ENCODE measurements at places on chromosomes 7 and 10.

DNA sequence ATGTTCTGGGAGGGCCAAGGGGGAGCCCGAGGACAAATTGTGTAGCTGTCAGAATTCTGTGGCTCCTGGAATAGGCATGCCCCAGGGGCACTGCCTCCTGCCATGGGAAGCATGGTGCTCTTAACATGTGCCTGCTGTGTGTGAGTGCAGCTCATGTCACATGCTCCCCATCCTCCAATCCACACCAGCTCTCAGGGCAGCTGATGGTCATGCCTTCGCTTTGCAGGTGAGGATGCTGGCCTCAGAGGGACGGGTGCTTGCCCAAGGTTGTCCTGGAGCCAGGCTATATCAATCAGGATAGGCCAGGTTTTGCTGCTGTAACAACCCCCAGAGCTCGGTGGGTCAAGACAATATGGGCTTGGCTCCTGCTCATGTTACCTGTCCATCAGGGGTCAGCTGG, 303.4 kb downstream of the RPS24 start:
- DNase-seq: no peak

GRCh38 chr10:72689660-72690059, 2.3 kb upstream of the MCU start:
- DNase-seq: no peak

GRCh38 chr10:62017491-62017870, 116.0 kb downstream of the ARID5B start:
- DNase-seq: no peak

- no peak for DNase-seq
Observed at GRCh38 chr7:117338020-117338419, 15.2 kb upstream of the WNT2 start.

DNA sequence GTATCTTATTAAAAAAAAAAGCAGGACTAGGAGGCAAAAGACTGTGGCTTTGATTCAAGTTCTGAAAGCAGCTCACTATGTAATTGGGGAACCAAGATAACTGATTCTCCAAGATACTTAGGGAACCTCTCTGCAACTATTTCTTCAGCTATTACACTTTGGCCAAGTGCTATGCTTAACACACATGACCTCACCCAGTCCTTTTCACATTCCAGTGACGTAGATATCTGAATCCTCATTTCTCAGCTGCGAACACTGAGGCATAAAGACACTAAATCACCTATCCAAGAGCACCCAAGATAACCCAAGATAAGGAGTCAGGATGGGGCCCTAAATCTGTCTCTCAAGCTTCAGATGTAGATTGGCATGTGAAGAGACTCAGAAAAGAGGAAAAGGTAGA, 133.6 kb downstream of the GLI3 start:
- DNase-seq: no peak

DNA sequence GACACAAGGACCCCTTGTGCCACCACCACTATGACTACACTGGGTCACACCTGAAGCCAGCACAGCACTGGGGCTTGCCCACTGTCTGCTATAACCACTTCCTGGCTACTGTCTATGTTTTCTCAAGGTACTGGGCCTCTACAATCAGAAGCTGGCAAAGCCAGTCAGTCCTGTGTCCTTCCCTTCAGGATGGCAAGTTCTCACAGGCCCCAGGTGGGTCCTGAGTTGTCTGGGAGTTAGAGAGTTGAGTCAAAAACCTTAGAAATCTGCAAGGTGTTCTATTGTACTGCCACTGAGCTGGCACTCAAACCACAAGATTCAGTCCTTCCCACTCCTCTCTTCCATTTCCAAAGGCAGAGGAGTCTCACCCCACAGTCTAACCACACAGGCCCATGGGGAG, 705.5 kb downstream of the IPMK start:
- no peak for DNase-seq

DNA sequence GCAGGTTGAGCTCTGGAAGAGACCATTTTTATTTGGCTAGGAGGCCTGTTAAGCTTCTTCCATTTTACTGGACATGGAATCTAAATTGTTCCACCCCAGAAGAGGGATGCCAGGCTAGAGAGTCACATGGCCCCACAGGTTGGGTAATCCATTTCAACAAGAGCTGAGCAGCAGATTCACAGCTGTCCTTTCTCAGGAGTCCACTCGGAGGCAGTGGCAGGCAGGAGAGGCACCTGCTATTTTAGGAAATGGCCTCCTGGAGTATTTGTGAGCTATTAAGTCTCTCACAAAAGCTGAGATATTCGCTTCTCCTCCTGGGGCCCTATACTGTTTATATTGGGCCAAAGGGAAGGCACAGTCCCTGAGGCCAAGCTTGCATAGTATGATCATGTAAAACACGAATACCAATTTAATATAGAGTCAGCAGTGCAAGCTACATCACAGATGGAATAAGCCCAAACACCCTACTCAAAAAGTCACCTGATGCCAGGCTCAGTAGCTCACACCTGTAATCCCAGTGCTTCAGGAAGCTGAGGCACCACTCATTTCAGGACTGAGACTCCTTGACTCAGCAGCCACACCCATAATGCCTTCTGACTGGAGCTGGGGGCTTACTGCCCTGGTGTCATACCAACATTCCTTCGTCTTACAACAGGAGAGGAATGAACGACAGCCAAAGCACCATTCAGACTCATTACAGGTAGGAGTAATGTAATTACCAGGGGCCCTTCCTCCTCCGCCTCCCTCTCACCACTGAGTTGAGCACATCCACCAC, 124.1 kb downstream of the LMBR1 start:
- no peak for DNase-seq

- no peak for DNase-seq
Observed at GRCh38 chr10:88254091-88254490, 329.0 kb downstream of the RNLS start.

DNA sequence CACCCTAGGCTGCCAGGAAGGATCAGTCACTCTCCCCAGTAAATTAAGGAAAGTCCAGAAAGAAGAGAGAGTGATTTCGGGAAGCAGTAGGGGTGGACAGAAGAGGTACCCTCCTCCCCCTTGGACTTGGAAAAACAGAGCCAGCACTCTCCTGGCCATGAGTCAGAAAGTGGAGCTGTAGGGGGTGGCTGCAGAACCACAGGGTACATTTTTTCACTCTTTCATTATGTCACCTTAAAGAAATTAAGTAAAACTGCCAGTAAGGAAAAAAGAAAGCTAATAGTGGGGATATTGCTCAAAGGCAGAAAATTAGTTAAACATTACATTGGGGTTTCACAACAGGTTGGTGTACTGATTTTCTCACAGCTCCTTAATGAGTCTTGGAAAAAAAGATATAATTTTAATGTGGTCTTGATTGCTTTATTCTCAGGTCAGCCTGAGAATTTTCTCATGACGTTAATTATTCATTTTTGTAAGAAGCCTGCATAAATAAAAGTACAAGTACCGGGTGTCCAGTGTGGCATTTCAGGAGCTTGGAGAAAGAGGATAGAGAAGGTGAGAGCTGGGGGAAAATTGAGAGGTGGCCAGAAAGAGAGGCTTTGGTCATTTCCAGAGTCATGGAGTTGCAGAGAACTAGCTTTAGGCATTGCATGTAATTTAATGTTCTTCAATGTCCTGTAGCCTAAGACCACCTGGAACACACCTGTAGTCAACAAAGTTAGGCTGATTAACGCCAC, 23.2 kb upstream of the AOAH start:
- no peak for DNase-seq

DNA sequence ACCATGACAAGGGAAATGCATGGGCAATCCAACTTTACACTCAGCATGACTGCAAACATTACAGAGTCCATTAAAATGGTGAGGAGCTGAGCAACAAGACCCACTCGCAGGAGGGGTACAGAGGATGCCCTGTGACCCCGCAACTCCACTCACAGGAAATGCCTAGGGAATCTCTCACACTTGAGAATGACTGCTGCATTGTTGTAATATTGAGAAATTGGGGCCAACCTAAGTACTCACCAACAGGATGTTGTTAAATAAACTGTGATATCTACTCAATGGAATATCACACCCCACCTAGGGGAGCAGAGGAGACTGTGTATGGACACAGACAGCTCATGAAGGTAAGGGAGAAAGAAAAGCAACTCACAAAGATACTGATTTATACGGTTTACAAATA, 53.4 kb upstream of the CAMK2B start:
- DNase-seq: no peak

- no peak for DNase-seq
Observed at GRCh38 chr10:113319479-113319878, 233.4 kb upstream of the HABP2 start.

GRCh38 chr7:99001482-99002147, 123.3 kb downstream of the TRRAP start:
- no peak for DNase-seq

GRCh38 chr10:19616966-19617365, 199.3 kb upstream of the PLXDC2 start:
- no peak for DNase-seq

DNA sequence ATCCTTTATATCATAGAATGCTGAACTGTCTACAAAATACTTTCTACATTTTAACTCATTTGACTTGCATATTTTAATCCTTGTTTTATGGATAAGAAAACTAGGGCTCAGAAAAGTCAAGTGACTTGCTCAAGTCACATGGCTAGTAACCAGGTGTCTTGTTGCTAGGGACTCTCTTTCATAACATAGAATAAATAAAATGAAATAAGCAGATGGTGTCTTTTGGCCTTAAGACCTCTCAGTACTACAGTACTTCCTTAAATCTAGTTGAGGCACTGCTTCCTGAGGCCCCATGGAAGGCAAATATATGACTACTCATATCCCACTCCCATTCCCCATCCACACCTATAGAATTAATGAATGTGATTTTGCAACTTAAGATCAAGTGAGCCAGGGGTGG, 87.9 kb downstream of the CDK6 start:
- no peak for DNase-seq

DNA sequence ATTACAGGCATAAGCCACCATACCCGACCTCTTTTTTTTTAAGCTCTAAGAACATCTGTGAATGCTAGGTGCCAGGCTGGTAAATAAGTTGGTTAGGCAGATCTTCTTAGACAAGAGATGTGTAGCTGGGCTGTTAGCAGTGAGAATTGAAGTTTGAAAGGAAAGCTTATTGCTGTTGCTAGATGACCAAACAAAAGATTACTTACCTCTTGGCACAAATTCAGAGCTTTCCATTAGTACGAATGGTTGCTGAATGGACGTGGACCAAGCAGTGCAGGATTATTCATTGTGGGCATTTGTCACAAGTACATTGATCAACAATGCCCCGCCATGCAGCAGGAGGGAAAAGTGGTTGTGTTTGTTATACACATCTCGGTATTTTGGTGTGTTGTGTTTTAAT, 131.2 kb downstream of the GFRA1 start:
- no peak for DNase-seq

- DNase-seq: no peak
Observed at GRCh38 chr7:116805100-116805544, 57.3 kb upstream of the CAPZA2 start.

DNA sequence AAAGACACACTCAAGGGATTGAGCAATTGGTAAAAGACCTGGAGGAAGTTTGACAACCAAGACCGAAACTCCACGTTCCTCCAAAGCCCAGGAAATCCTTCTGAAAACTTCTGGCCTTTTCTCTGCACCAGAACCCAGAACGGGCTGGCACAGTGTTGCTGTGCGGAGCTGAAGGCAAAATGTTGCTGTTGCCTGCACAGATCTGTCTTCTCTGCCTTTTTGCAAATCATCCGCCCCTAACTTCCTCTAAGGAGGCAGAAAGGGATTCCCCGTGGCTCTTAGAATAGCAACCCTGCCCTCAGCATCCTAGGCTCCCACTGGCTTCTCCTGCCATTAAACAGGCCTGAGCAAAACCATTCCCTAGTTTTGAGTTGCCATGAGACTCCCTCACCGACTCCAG, 44.9 kb downstream of the FIGNL1 start:
- no peak for DNase-seq

DNA sequence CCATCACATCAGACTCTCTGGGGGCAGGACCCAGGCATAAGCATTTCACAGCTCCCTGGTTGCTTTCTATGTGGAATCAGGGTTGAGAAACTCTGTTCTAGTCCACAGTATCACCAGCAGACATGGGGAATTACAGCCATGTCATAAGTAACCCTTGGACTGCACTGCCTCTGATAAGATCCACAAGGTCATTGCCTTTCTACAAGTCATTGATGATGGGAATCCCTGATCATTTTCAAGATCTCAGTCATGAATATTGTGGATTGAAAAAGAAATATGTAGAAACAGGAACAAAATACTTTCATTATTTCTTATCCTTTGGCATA, 304.1 kb downstream of the KLF6 start:
- no peak for DNase-seq

- DNase-seq: no peak
Observed at GRCh38 chr10:27500886-27501285, 3.2 kb upstream of the RAB18 start.

- DNase-seq: no peak
Observed at GRCh38 chr10:14678637-14679036, 96.1 kb downstream of the FAM107B start.

DNA sequence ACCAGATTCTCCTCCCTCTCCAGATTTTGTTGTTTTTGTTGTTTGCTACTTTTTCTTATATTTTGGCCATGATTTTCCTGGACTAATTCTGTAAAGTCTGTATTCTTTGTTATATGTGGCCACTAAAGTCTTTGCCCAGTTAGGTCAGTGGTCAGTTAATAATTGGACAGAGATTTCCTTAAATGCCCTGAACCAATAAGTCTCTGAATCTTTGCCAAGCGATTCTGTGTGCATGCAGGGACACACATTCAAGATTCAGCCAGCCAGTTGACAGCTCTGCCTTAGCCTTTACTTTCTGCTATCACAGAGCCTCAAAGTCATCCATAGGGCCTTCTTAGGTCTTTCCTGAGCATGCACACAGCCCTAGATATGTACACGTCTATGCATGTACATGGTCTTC, 11.0 kb upstream of the COL17A1 start:
- DNase-seq: no peak

- DNase-seq: no peak
Observed at GRCh38 chr7:113519472-113519871, 399.3 kb downstream of the PPP1R3A start.

GRCh38 chr10:127117125-127117524, 79.3 kb downstream of the INSYN2A start:
- no peak for DNase-seq

DNA sequence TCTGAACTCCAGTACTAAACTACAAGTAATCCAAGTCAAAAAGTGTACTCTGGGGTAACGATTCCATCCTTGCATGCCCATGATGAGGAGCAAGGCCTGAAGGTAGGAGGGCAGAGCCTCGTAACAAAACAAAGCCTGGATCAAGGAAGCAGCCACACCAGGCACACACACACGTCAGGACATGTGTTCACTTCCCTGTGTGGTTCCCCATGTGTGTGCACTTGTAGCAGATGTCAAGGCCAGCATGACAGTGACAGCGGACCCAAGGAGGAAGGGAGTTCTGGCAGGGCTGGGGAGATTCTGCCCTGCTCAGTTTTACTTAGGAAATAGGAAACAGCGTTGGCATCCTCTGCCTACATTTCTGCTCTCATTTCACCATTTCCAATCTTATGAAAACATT, 92.8 kb downstream of the ALOX5 start:
- no peak for DNase-seq

DNA sequence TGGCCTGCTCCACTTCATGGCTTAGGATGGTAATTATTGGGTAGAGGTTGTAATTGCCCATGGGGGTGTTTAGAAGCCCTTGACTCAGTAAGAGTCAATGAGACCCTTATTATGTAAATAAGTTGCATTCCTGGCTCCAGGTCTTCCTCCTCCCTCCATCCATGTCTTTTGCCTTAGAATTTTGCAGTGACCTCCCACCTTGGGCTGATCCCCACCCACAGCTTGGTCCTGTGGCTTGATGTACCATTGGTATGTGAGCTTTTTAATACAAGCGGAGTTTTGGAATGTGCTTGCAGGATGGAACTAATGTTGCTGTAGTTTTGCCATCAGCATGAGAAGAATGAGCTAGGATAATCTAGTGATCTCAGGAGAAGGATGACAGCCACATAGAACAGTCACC, 73.2 kb upstream of the DGKI start:
- no peak for DNase-seq
